ENCODE measurements at places on chromosomes 2 and 18.
A peak's percentile ranks its signal among the peaks of the same experiment; 100 is the strongest.

GRCh38 chr2:41878056-41878455 lies 169.8 kb upstream of the PKDCC start:
- DNase-seq = no peak

DNA sequence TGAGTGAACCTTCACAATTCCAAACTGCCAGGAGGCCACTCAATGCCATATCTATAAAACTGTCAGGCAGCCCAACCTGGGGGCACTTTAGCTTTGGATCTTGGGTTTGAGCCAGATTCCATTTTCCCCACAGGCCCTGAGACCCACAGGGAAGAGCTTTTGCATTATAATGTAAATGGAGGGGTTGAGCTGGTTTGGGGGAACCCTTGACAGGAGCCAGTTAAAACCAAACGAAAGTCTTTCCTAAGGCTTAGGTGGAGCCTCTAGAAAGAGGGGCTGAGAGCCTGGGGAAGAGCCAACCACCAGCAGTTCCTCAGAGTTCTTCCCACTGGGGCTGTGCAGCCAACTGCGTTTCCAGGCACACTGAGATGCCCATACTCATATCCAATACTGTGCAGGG lies 42.7 kb downstream of the BCL11A start:
- no peak for DNase-seq

- DNase-seq = no peak
Observed at GRCh38 chr2:120802158-120802557, 66.5 kb downstream of the GLI2 start.

GRCh38 chr2:196965651-196966050 lies 39.1 kb upstream of the PGAP1 start:
- no peak for DNase-seq

GRCh38 chr2:114118088-114118487 lies 228.2 kb downstream of the ACTR3 start:
- no peak for DNase-seq

- DNase-seq = peak; percentile 37
Observed at GRCh38 chr2:43024515-43025011, 201.8 kb downstream of the ZFP36L2 start.

- no peak for DNase-seq
Observed at GRCh38 chr2:200399046-200399445, 92.6 kb downstream of the SPATS2L start.

DNA sequence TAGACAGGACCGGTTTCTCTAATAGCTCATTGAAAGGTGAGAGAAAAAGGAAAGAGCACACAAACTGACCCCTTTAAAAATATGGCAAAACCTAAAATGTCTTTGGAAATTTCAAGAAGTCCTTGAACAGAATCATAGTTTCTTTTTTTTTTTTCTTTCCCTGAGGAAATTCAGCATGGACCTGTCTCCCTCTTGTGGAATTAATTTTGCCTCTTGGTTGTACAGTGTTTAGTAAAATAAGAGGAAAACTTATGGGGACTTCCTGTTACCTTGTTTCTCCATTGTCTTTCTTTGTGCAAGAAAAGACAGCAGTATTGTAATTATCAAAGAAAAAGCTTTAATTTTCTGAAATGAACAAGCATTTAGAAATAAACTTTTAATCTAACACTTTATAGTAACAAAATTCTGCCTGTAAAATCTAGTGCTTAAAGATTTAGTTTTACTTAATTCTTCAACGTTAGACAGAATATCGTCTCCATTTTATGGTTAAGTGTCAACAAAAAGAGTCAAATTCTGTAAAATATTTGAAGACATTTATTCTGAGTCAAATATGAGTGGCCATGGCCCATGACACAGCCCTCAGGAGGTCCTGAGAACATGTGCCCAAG lies 176.3 kb upstream of the NABP1 start:
- no peak for DNase-seq

DNA sequence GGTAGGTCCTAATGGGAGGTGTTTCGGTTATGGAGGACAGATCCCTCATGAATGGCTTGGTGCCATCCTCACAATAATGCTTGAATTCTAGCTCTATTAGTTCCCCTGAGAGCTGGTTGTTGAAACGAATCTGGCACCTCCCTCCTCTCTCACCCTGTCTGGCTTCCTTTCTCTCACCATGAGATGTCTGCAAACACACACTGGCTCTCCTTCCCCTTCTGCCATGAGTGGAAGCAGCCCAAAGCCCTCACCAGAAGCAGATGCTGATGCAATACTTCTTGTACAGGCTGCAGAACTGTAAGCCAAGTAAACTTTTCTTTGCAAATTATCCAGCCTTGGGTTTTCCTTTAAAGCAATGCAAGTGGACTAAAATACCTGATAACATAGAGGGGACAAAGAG lies 86.6 kb downstream of the RND3 start:
- no peak for DNase-seq

- DNase-seq = no peak
Observed at GRCh38 chr2:240303896-240304745, 131.3 kb upstream of the GPC1 start.

GRCh38 chr18:21612125-21613039 lies at the start of gene SNRPD1:
Gene SNRPD1 (plus strand): TSS chr18:21612314. CDS start chr18:21612430, 116 bp downstream.
- peak; percentile 85 for DNase-seq

GRCh38 chr2:85695121-85695520 lies 963 bp downstream of the GNLY start:
- DNase-seq = no peak

GRCh38 chr2:96203130-96204028 lies 5.2 kb downstream of the STARD7 start:
- DNase-seq = no peak

DNA sequence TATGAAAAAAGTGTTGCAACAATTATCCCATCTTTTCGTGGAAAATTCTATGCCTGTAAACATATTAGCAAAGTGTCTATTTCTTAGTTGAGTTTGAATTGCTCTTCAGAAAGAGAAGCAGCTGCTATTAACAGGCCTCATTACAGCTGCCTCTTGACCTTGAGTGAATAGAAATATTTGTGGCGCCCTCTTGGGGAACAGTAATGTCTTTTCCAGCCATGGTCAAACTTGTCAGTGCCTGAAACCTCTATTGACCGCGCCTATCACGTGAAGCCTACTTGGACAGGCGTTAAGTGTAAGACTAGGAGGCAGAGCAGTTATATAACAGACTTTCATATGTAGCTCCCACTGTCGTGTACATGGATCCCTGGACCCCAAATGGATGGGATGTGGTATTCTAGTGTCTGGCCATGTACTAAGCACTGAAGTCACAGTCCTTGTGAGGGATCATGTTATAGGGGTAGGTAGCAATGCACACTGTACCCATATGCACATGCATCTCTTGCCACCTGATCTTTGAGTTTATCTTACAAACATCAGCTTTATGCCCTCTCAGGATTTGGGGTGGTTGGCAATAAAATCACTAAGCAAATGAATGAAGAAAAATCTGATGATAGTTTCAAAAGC lies 245.0 kb downstream of the PTGR3 start:
- DNase-seq = no peak

- DNase-seq = no peak
Observed at GRCh38 chr2:143581134-143581533, 451.9 kb downstream of the ARHGAP15 start.

DNA sequence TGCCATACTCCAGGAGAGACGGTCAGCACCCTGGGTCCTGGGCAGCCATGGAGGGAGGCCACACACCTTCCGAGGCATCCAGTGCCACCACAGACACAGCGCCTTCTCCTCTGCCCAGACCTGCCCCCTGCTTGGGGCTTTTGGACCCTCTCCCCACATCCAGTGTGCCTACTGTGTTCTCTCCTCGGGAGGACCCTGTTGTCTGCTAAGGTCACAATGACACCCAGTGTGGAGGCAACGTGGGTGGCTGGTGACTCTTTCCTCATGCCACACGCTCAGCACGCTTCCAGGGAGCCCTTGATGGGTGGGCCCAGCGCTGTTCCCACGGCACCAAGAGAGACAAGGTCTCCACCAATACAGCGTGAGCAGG lies 251.9 kb downstream of the EIPR1 start:
- DNase-seq = no peak

- DNase-seq = no peak
Observed at GRCh38 chr18:79776674-79777073, 21.1 kb upstream of the KCNG2 start.

DNA sequence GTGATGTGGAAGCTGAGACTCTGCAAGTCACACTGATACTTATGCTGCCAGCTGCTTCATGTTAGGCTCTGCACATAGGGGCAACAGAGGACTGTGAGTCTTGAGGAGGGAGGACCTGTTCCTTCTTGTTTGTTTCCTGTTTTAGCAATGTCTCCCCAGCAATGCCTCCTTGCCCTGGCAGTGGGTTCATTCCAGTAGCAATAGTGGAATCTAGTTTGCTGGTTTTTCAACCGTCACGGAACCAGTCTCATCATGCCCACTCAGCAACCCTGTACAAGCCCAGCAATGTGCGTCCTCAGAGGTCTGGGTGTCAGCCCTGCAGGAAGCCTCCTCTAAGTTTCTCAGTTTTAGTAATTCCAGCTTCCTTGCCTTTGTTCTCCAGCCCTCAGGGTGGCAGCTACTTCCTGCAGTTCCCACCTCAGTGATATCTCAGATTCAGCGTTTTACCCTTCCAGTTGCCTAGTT lies 20.5 kb upstream of the ITGB6 start:
- DNase-seq = no peak

- no peak for DNase-seq
Observed at GRCh38 chr2:71452565-71452964, 796 bp upstream of the DYSF start.

GRCh38 chr2:129724021-129724757 lies 255.3 kb upstream of the RAB6C start:
- DNase-seq = no peak

GRCh38 chr2:168244318-168244717 lies 3.1 kb downstream of the STK39 start:
- no peak for DNase-seq

GRCh38 chr2:15914596-15915385 lies 25.6 kb upstream of the MYCN start:
- DNase-seq = no peak

DNA sequence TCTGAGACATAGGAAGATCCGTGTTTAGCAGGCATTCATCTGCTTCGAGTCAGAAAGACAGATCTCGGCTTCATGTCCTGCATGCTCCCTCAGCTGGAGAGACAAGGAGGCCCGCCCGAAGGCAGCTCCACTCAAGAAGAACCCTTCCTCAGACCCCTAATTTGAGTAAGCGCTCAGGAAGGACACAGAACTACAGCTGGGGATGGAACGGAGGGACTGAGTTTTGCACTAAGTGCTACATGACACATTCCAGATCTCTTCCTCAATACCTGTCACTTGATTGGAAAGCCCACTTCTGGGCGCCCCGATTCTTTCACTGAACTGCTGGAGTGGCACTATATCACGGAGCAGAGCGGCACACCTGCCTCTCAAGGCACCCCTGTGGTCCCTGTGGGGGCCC lies 185.6 kb upstream of the PXDN start:
- no peak for DNase-seq

DNA sequence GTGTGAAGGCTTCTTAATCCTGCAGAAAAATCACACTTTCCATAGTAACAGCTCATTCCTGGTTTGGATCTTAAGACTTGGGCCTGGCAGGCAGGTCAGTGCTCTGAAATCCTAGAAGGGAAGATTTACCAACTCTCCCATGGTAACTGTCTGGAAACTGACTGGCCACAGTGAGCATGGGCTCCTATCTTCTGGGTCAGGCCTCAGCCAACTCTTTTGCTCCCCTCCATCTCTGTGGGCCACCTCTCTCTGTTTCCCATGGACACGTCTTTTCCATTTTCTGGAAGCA lies 86.7 kb downstream of the ACAA2 start:
- DNase-seq = no peak
